Lung (tissue), 17 donors: ENCODE measurements at places on chromosomes 12 and 14. TPM values are rescaled to one million over a fixed set of nuclear protein-coding genes. Genes with fewer than 3 reads are reported as not detected.

DNA sequence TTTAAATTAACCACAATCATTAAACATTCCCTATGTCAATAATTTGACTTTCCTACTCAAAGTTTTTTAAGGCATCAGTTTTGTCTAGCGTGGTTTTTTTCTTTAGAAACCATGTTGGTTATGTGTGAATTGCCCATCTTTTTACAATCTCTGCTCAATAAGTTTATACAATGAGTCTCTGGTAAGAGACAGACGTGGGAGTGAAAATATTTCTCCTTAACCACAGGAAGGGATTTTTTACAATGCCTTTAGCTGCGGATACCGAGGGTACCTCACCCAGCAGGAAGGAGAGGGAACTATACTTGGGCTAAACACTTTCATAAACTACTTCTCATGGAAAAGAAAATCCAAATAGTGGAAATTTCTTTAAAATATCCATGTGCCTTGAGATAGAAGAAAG, 191.4 kb upstream of the BCL2L14 start:
- no peak overlapping the region for H3K27ac ChIP-seq
- H3K27me3 ChIP-seq = no peaks in the 10 kb centered on the region
- peaks cover 18% of the 10 kb centered on the region for H3K4me1 ChIP-seq
- H3K36me3 ChIP-seq = peaks cover 2% of the 10 kb centered on the region
- no peak for DNase-seq

GLIPR1L1 gene
- not detected for total RNA-seq

IQSEC3 gene
- 0.51 TPM for total RNA-seq

- peaks cover 14% of the 10 kb centered on the region for H3K4me1 ChIP-seq
- H3K4me3 ChIP-seq = no peak overlapping the region
- peak overlapping the region; percentile 15 for H3K27ac ChIP-seq
- no peaks in the 10 kb centered on the region for H3K27me3 ChIP-seq
- no peaks in the 10 kb centered on the region for H3K36me3 ChIP-seq
- peak; percentile 77 for DNase-seq
These were observed 129.4 kb downstream of the SCARB1 start for GRCh38 chr12:124734224-124734788.

SCFD1 gene
- 232 TPM for total RNA-seq

DNA sequence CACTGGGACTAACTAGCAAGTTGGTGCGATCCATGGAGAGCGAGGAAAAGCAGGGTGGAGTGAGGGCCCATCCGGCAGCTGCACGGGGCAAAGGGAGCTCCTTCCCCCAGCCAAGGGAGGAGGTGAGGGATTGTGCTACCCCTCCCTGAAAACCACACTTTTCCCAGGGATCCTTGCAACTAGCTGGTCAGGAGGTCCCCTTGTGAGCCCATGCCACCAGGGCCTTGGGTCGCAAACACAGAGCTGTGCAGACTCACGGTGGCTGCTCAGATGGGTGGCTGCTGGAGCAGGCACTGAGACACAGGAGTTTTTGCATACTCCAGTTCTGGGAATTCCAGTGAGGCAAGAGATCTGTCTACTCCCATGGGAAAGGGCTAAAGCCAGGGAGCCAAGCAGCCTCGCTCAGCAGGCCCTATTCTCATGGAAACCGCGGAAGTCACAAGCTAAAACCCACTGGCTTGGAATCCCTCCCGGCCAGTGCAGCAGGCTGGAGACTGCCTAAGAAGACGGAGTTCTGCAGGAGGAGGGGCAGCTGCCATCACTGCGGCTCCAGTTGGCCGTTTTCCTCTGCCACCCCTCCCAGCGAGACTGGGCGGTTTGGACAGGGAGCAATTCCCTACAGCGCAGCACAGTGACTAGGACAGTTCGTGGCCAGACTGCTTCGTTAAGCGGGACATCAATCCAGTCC, 10.9 kb upstream of the ZNF705A start:
- no peaks in the 10 kb centered on the region for H3K4me1 ChIP-seq
- no peaks in the 10 kb centered on the region for H3K27me3 ChIP-seq
- no peak overlapping the region for H3K4me3 ChIP-seq
- H3K36me3 ChIP-seq = peaks cover 1% of the 10 kb centered on the region

DNA sequence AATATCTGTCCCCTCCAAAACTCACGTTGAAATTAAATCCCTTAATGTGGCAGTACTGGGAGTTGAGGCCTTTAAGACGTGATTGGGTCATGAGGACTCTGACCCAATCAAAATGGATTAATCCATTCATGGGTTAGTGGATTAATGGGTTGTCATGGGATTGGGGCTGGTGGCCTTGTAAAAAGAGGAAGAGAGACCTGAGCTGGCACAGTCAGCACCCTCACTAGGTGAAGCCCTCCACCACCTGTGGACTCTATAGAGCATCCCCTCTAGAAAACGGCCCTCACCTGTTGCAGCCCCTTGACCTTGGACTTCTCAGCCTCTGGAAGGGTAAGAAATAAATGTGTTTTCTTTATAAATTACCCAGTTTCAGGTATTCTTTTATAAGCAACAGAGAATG, 53.0 kb downstream of the SPRING1 start:
- no peaks in the 10 kb centered on the region for H3K27me3 ChIP-seq
- H3K4me1 ChIP-seq = no peaks in the 10 kb centered on the region
- no peak overlapping the region for H3K4me3 ChIP-seq
- no peak for DNase-seq
- H3K36me3 ChIP-seq = no peaks in the 10 kb centered on the region
- no peak overlapping the region for H3K27ac ChIP-seq

- H3K27ac ChIP-seq = no peak overlapping the region
- no peaks in the 10 kb centered on the region for H3K36me3 ChIP-seq
- no peaks in the 10 kb centered on the region for H3K27me3 ChIP-seq
- H3K4me3 ChIP-seq = no peak overlapping the region
- H3K4me1 ChIP-seq = peaks cover 17% of the 10 kb centered on the region
These were observed 13.4 kb upstream of the ITPR2 start for GRCh38 chr12:26846416-26846815.

DNA sequence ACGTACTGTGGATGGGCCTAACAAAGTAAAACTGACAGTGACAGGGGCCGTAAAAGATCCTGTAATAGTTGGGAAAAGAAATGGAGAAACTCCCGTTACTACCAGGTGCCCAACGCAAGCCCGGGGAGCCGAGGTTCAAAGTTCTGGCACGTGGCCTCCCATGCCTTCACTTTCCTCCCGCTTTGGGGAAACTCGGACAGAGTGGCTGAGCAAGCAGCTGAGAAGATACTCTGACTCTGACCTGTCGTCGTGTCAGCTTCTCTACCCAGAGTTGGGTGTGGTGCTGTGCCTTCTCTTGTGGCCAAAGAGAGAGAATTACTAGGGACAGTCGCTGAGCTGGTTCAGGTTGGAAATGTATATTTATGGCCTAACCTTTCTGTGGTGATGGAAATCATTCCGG, 1.7 kb downstream of the B4GALNT3 start:
- H3K4me1 ChIP-seq = peaks cover 8% of the 10 kb centered on the region
- H3K27ac ChIP-seq = peak overlapping the region; percentile 90
- no peak overlapping the region for H3K4me3 ChIP-seq
- peaks cover 43% of the 10 kb centered on the region for H3K27me3 ChIP-seq

GRCh38 chr12:56358836-56359532, 923 bp downstream of the STAT2 start:
- peaks cover 15% of the 10 kb centered on the region for H3K4me1 ChIP-seq
- H3K36me3 ChIP-seq = peaks cover 9% of the 10 kb centered on the region
- H3K27me3 ChIP-seq = no peaks in the 10 kb centered on the region
- peak overlapping the region; percentile 10 for H3K27ac ChIP-seq
- no peak for DNase-seq

GRCh38 chr12:26118308-26118707, 6.5 kb downstream of the BHLHE41 start:
- H3K27me3 ChIP-seq = peaks cover 48% of the 10 kb centered on the region
- no peaks in the 10 kb centered on the region for H3K36me3 ChIP-seq
- no peaks in the 10 kb centered on the region for H3K4me1 ChIP-seq
- H3K27ac ChIP-seq = no peak overlapping the region

DNA sequence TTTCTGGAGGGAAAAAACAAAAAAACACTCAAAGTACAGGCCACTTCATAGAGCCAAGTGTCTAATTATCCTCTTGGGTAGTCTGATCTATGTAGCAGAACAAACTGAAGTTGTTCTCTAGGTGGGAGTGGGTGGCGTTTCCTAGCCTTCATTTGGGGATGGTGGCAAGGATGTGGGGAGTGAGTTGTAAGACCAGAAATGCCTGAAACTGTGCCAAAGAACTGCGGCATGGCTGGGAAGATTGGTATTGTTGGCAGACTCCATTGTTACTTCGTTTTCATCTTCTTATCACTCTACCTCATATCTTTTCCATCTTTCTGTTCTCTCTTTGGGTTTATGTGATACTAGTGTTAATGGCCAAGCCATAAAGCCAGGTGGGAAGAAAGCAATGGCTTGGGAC, 177.3 kb upstream of the DDHD1 start:
- H3K4me1 ChIP-seq = peaks cover 18% of the 10 kb centered on the region
- H3K27me3 ChIP-seq = no peaks in the 10 kb centered on the region
- H3K36me3 ChIP-seq = no peaks in the 10 kb centered on the region

LYZ gene
- 186 TPM for total RNA-seq

RASSF9 gene
- 10.0 TPM for total RNA-seq

DNA sequence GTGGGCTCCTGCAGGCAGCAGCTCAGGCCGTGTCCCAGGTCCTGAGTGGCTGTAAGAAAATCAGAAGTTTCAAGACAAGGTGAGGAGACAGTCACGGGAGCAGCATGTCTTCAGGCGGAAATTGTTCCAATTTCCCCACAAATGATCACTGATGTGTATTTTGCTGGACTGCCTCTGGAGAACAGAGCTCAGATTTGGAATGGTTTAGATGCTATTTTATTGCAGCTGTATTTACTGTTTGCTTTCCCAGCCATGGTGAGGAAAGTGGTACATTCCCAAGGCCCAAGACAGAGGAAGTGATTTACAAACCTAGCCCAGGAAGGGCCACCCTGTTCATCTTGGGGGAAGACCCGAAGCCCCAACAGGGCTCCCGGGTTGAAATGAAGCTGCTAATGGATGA, 195.6 kb downstream of the CHST11 start:
- H3K4me3 ChIP-seq = no peak overlapping the region
- no peaks in the 10 kb centered on the region for H3K4me1 ChIP-seq
- H3K27ac ChIP-seq = no peak overlapping the region
- no peaks in the 10 kb centered on the region for H3K27me3 ChIP-seq

CLEC2B gene
- 14.1 TPM for total RNA-seq

DNA sequence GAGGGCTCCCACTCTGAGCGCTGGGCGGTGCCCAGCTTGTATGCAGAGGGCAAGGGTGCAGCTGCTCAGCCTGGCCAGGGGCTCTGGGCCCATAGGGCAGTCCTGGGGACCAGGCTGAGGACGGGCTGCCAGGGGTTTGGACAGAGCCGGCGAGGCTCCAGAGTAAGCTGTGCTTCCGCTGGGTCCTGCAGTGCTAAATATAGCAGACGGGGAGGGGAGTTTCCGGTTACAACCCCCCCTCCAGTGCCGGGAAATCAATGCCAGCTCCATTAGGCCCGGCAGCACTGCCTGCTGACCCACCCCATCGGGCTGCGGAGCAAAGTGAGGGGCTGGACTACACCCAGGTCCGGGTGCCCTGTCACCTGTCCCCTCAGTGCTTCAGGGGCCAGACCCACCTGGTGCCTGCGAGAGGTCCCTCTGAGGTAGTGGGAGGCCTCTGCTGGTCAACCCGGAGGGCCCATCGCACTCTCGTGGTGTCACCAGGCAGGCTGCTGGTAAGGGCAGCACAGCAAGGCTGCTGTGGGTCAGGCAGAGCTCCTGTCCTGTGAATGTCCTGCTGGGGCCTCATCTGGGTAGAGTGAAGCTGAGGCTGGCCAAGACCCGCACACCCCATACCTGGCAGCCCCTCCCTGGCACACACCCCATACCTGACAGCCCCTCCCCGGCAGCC, 2.6 kb upstream of the JAG2 start:
- no peaks in the 10 kb centered on the region for H3K36me3 ChIP-seq
- DNase-seq = peak; percentile 65
- peaks cover 39% of the 10 kb centered on the region for H3K4me1 ChIP-seq
- H3K4me3 ChIP-seq = no peak overlapping the region
- H3K27ac ChIP-seq = peak overlapping the region; percentile 13
- peaks cover 5% of the 10 kb centered on the region for H3K27me3 ChIP-seq

GRCh38 chr14:22426711-22427110, 162.3 kb downstream of the DAD1 start:
- no peak overlapping the region for H3K4me3 ChIP-seq
- no peaks in the 10 kb centered on the region for H3K4me1 ChIP-seq
- DNase-seq = no peak
- no peak overlapping the region for H3K27ac ChIP-seq

LIN7A gene
- 21.7 TPM for total RNA-seq

DNA sequence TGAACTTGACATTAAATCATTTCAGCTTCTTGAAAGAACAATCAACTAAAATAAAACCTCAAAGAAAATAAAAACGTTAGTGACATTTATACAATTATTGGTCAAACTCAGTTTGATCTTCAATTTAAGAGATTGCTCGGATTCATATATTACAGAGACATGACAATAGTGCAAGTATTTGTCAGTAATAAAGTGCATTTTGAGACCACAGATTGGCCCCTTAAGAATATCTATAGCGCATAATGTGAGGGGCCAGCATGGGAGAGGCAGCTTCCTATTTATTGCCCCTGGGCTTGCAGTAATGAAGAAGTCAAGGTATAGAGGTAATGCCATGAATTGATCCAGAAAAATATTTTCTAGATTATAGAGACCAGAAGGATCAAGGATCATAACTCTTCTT, 552.3 kb downstream of the VRK1 start:
- no peak overlapping the region for H3K27ac ChIP-seq
- no peaks in the 10 kb centered on the region for H3K27me3 ChIP-seq
- no peak overlapping the region for H3K4me3 ChIP-seq
- no peaks in the 10 kb centered on the region for H3K4me1 ChIP-seq
